ENCODE measurements at places on chromosomes 4 and X.

DNA sequence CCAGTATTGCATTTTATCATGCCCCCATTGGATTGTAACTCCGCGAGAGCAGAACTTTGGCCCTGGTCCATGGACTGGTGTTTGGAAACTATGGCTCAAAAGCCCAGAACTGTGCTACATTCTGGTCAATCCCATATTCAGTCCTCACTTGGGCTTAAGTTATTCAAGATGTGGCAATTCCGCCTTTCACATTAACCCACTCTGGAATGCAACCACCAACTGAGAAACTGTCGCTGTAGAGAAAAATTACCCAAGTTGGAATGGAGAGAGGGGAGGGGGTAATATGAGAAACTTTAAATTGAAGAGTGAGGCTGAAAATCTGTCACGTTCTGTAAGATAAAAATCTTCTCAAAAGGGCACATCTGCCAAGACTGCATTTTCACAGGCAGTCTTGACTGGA, 189.6 kb upstream of the NHS start:
- DNase-seq: no peak

DNA sequence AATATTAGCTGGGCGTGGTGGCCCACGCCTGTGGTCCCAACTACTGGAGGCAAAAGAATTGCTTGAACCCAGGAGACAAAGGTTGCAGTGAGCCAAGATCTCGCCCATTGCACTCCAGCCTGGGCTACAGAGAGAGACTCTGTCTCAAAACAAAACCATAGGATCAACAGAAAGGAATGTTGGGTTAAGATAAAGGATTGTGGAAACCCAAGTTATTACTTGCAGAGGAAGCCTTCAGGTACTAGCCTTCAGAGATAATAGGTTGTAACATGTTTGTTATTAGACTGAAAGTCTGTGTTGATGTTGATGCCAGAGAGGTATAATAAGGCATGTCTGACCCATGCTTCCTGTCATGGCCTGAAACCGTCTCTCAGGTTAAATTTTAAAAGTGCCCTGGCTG, 16.9 kb downstream of the SSX5 start:
- no peak for DNase-seq

DNA sequence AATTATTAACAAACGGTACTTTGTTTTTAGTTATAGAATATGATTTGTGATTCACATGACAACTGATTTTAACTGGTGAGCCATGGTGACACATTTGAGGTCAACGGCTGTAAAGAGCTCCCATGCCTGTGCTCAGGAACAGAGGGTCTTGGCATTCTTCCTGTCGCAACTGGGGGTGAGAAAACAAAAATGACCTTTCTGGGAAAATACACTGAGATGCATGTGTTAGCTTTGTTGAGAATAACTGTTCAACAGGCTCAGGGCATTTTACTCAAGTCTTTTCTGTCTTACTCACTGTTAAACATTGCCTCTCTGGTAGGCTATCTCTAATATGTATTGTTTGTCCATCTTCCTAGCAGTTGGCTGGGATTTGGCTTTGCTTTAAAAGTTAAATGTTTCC, 57.1 kb upstream of the HPGD start:
- DNase-seq: no peak

GRCh38 chrX:43750248-43750676, 94.2 kb downstream of the MAOA start:
- peak; percentile 32 for DNase-seq

GRCh38 chrX:48956728-48957414, 536 bp downstream of the OTUD5 start:
- peak; percentile 69 for DNase-seq

DNA sequence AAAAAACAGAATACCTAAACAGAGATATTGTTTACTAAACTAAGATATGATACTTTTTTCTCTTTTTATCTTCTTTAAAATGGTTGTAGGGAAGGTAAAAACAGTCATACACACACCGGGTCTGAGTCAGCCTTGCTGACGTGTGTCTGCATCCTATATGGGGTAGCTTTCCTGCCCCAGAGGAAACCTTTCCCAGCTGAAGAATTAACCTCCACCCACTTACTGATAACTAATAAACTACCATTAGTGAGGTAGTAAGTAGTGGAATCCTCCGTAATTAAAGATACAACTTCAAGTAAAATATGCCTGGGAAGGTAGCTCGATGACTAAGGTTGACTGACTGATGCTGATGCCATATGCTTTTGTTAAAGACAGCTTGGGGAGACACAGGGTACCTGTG, 312.2 kb downstream of the DCTD start:
- DNase-seq: no peak

- no peak for DNase-seq
Observed at GRCh38 chr4:142282870-142283431, 563.1 kb downstream of the INPP4B start.

GRCh38 chr4:47315346-47315745, 148.2 kb downstream of the COMMD8 start:
- DNase-seq: no peak

GRCh38 chr4:159902648-159903047, 799.8 kb downstream of the RAPGEF2 start:
- DNase-seq: no peak

GRCh38 chrX:53211391-53211978, 13.5 kb downstream of the KDM5C start:
- no peak for DNase-seq

GRCh38 chr4:51878431-51878830, 35.5 kb downstream of the DCUN1D4 start:
- DNase-seq: no peak

DNA sequence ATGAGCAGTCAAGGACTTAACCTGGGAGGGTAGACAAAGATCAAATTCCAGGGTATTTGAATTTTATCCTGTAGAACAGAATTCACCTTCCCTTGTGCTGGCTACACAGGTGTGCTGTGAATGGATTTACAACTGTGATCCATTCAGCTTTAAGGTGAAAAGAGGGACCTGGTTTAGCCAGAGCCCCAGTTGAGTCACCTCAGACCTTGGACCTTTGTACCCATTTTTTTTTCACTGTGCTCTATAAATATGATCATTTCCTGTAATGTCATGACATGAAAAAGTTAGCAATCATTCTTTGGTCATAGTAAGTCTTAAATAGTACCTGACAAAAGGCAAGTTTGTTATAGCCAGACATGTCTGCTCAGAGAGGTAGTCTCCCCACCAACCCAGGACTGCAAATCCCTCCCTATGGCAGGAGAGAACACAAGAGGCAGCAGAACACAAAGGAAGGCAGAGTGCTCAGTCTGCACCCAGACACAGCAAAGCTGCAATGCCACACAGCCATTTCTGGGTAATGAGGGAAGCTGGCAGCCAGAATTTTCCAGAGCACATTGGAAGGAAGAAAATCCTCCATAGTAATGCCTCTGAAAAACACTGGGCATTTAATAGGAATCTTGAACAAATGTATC, 77.9 kb downstream of the CXXC4 start:
- DNase-seq: no peak

DNA sequence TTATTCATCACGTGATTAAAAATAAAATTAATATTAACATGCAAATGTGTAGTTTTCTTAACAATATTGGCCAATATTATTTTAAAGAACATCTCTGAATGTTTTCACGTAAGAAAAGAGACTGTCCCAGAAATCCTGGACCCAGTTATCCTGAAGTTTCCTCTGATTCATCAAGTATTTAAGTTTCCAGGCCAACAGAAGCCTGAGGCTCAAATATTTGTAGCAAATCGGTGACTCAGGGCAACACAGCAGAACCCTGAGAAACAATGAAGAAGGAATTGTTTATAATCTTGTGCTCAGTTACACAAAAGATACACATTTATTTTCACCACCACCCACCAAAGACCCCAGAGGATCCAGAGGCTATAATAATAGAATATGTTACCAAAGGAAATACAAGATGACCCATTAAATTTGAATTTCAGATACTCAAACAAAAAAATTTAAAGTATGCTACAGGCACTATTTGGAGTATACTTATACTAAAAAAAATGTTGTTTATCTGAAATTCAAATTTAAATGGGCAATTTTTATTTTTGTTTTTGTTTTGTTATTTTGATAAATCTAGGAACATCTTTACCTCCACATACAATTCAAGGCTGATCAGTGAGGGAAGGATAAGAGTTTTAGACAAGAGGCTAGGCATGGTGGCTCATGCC, 33.9 kb upstream of the SLC7A11 start:
- DNase-seq: no peak

DNA sequence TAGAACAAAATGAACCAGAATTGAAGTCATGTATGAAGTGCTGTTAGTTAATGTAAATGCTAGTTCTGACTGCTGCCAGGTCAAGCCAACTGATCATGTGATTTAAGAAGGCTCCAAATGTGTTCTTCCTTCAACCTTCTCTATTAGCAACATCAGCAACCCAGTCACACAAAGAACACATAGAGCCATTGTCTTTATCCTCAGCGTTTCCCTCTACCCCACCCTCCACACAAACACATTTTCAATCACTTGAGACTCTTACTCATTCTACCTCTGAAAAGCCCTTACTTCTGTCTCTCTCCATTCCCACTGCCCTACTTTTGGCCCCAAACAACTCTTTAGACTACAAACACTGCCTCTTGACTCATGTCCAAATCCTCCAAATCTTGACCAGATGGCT, 89.7 kb upstream of the KDR start:
- no peak for DNase-seq

DNA sequence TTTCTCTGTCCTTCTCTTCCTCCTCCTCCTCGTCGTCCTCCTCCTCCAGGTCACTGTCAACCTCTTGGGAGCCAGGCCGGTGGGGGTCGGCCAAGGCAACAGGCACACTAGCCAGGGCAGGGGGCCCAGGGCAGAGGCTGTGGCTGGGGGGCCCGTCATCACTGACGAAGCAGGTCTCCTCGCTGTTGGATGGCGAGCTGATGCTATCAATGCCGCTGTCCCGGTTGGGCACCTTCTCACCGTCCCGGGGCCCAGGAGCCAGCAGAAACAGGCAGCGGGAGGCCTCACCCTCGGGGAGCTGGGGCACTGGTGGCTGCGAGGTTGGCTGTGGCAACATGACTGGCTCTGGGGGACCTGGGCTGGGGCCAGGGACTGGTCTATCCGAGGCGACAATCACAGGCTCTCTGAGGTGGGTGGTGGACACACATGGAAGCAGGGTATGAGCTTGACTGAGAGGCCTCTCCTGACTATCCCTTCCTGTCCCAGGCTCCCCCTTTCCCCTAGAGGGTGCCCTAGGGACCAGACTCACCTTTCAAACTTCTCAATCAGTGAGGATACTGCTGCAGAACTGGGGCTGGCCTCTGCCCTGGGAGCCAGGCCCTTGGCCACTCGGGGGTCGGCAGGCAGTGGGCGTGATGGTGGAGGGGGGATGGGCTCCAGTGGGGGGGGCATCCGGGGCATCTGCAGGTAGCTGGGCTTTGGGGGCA, 25.8 kb downstream of the FGD1 start:
- no peak for DNase-seq

DNA sequence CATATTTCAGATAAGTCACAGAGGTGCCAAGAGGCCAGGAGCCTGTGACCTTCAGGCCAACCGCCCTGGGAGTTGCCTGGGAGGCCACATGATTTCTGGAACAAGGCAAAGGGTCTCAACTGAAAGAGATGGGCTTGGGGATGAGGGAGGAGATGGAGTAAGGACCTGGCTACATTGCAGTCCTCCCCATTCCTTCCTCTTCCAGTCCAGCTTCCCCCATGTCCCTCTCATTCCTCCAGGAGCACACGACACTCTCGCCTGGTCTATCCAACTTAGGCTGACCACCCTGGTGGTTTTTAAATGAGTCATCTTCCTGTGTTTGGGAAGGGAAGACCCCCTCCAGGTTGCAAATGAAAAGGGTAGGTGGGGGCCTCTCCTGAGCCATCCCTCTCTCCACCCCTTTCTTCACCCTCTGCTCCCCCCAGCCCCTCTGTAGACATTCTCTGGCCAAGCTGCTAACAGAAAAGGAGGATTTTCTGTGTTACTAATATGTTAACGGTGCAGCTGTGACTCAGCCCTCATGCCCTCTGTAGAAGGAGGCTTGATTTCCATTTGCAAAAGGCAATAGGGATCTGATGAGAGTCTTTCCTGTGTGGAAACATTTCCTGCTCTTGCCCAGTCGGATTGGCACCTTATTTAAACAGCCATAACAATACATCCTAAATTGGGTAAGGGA, 79.2 kb downstream of the RTL5 start:
- no peak for DNase-seq

DNA sequence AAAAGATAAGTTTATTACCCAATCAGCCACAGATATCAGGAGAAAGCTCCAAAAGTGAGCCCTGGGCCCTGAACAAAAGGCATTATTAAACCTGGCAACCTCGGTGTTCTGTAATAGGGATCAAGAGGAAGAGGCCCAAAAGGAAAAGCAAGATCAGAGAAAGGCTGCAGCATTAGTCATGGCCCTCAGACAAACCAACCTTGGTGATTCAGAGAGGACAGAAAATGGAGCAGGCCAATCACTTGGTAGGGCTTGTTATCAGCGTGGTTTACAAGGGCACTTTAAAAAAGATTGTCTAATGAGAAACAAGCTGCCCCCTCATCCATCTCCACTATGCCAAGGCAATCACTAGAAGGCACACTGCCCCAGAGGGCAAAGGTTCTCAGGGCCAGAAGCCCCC, 75.7 kb downstream of the AGTR2 start:
- DNase-seq: no peak

DNA sequence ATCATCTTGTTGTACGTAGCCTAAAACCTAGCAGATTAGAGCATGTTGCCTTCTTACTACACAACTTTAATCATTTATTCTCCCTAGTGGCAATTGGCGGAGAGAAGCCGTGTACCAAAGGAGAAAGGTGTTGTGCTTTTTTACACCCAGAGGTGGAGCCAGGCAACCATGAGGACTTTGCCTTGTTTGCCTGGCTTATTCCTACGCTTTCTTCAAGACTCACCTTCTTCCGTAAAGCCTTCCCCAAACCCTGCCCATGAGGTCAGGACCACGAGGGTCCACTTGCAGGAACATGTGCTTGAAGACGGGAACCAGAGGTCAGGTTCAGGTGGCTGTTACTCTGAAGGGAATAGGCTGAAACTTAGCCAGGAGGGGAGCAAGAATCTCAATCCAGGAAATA, 290.5 kb downstream of the RAB28 start:
- no peak for DNase-seq

DNA sequence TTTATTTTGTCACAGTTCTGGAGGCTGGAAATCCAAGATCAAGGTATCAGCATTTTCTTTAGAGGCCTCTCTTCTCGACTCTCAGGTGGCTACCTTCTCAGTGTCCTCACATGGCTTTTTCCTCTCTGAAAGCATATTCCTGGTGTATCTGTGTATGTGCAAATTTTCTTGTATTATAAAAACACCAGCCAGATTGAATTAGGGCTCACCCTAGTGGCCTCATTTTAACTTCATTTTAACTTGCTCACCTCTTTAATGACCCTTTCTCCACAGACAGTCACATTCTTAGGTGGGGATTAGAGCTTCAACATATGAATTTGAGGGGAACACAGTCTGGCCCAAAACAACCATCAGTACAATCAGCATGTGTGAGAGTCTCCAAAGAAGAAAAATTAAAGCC, 542.4 kb upstream of the FAM241A start:
- DNase-seq: no peak

GRCh38 chr4:99635601-99636000, 22.0 kb downstream of the C4orf54 start:
- DNase-seq: no peak

- no peak for DNase-seq
Observed at GRCh38 chr4:119932277-119932676, 134.4 kb downstream of the MAD2L1 start.

- no peak for DNase-seq
Observed at GRCh38 chr4:53686521-53686920, 95.2 kb upstream of the LNX1 start.

GRCh38 chrX:54045563-54046228, 1.4 kb upstream of the PHF8 start:
- no peak for DNase-seq
